Stimulated activated CD8-positive, alpha-beta memory T cell treated with anti-CD3 and anti-CD28 coated beads, Interleukin-12 subunit alpha, Interleukin-12 subunit beta, amount 100 ng/mL, for 4 hours (primary cell): ENCODE measurements at places on chromosomes 3 and 15.

DNA sequence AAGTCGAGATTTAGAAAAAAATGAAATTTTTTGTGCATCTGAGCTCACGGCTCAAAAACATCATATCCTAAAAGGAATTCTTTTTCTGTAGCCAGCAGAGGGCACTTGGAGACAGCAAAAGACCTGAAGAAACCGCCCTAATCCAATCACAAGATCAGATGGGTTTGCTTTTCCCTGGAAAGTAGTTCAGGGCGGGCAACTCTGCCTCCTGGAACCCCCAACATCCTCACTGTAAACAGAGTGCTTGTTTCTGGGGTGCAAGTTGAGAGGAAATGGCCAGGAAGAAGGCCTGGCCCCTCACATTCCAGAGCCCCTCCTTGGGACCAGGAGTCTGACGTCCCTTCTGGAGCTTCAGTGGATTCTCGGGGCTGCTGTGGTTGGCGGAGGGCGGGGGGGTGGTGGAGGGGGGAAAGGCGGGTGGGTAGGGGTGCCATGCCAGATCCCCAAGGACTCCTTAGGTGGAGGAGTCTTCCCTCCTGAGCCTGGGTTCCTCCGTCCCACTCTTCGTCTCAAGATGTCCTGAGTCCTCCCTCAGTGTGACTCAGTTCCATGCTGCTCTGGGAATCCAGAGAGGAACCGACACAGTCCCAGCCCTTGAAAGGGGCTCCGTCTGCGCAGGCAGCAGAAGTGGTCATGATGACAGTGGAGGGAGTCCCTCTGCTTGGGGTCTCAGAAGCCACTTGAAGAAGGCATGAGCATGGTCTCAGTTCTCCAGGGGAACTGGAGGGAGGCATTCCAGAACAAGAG, 35.9 kb downstream of the CCK start:
- no peak for DNase-seq

GRCh38 chr3:156304406-156304805, 184.0 kb downstream of the KCNAB1 start:
- no peak for DNase-seq

DNA sequence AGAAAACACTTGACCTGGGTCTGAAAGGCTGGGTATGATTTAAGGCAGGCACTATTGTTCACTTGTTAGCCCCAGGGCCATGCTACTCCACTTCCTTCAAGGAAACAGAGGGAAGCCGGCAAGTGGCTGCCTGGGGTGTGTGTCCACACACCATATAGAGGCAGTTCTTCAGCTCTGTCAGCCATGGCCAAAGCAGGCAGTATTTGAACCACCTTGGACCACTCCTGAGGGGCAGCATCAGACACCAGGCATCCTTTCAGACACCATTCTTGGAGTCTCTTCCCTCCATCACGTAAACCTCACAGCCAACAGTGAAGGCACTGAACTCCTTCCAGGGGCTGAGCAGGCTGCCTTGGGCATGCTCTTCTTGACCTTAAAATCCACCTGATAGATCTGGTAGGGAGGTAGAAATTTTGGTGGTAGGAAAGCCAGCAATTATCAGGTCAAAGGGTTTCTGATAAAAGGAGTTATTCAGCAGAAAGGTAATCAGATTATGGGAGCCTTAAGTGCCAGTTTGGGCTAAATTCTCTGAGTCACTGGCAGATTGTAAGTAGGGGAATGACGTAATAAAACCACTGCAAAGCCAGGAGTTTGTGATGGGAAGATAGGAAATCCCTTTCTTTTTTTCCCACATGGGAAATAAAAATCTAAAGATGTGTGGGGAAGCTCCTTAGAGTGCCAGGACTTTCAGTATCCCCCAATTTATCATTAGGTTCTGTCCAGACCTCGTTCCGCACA, 20.2 kb downstream of the TGFBR2 start:
- no peak for DNase-seq

GRCh38 chr3:58666683-58667082, at the start of gene FAM3D:
Gene FAM3D, minus strand, starts transcription at chr3:58666774. Its CDS starts 11,211 bp downstream, at chr3:58655563.
- no peak for DNase-seq

DNA sequence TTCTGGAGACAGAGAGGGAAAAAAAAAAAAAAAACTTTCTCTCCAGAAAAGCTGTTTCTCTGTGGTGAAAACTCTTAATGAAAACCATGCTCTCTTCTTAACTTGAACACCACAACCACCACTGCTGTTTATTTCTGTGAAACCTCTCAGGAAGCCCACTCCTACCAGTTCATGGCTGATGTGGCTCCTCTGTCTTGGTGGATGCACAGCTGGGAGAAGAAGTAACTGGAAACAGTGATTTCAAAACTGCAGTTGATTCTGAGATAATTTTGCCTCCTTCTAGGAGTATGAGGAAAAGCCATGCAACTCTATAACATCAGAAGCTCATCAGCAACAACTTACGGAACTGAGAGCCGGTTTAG, 40.2 kb upstream of the PYGO1 start:
- DNase-seq: no peak

DNA sequence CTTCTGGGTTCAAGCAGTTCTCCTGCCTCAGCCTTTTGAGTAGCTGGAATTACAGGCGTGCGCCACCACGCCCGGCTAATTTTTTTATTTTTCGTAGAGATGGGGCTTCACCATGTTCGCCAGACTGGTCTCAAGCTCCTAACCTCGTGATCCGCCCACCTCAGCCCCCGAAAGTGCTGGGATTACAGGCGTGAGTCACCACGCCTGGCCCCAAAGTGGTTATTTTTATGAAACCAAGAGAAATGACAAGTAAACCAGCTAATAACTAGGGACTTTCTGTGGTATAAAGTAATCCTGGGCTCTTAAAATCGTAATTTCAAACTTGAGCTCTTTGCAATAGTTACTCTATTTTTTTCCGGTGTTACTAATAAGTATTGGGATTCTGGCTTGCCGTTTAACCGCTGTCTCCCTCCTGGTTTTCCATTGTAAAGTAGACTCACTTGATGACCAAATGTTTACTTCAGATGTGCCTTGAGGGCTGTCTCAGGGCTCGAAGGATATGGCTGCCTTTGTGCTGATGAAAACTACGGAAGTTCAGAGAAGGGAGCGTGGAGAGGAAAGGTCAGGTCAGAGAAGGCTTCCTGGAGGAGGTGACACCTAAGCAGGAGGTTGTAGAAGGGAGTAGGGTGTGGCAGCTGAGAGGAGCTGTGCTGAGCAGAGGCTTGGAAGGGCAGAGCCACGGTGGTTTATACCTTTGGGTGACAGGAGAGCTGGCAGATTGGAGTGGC, 4.2 kb downstream of the ZSCAN2 start:
- peak; percentile 34 for DNase-seq

GRCh38 chr3:185646382-185647133, 60.5 kb downstream of the SENP2 start:
- no peak for DNase-seq

- DNase-seq: no peak
These were observed 48.6 kb downstream of the IMPG2 start for GRCh38 chr3:101271728-101272127.

GRCh38 chr15:67691450-67691849, 133.9 kb upstream of the SKOR1 start:
- no peak for DNase-seq

GRCh38 chr15:69706353-69707097, 253.9 kb downstream of the RPLP1 start:
- no peak for DNase-seq

DNA sequence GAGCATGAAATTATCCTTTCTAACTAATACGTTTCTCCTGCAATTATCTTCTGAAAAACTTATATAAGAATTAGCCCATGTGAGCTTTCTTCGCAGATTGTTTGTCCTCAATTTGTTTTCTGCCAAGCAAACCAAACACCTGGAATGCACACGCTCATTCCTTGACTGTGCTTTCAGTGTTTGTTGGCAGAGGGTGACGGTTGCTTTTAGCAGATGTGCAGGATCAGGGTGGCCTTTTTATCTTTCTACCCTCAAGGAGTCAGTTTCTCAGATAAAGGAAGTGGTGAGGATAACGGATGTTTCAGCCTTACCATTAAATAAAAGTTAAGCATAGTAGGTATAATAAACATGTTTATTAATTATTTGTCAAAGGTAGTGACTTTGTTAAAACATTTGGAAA, 15.2 kb downstream of the ARPP21 start:
- no peak for DNase-seq

DNA sequence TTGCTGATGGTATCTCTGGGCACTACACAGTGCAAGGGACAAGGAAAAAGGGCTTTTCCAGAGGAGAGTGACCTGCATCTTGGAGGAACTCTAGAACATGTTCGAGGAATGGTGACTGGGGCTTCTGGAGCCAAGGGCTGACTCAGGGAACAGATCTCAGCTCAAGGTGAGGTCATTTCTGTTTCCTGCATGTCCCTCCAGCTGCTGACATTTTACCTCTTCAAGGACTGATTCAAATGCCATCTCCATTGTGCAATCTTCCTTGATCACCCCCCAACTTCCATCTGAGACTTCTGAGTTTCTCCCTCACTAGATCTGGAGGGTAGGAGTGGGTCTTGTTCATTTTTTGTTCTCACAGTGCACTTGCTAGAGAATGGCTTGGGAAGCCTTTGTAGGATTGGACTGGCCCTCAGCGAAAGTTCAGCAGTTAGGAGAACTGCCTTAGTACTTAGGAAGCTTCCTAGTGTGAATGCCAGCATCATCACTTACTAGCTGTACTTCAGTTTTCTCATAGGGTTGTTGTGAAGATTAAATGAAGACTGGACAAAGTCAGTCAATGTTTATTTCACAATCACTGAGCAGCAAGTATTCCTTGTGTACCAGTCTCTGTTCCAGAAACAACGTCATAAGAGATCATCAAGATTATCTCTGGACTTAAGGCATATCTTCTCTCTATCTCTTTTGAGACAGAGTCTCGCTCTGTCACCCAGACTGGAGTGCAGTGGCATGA, 2.6 kb upstream of the IDH3A start:
- no peak for DNase-seq

DNA sequence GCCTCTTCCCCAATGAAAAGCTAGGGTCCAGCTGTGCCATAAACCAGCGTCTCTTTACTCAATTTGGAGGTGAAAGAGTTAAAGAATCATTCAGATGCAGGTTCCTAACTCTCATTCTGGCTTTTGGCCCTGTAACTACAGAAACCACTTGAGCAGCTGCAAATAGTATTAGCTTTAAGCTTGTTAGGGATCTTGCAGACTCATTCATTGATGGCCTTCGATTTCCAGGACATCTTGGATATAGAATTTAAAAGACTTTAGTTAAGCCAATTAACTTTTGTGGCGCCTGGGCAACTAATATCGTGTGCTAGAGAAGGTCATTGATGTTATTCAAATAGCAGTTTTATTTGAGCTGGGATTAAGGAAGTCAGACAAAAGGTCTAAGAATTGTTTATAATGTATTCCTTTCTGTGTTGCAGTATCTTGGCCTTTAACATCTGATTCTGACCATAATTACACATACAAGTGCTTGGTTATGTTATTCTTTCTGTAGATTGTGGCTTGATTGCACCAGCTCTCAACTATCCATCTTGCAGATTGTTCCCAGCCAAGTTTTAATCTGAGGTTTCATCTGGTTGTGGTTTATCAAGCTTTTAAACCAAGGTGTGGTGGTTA, 185.3 kb downstream of the CACNA2D3 start:
- no peak for DNase-seq

GRCh38 chr3:162338514-162338913, 841.9 kb downstream of the OTOL1 start:
- no peak for DNase-seq

- DNase-seq: no peak
These were observed 14.5 kb downstream of the SETD2 start for GRCh38 chr3:47149339-47149933.

DNA sequence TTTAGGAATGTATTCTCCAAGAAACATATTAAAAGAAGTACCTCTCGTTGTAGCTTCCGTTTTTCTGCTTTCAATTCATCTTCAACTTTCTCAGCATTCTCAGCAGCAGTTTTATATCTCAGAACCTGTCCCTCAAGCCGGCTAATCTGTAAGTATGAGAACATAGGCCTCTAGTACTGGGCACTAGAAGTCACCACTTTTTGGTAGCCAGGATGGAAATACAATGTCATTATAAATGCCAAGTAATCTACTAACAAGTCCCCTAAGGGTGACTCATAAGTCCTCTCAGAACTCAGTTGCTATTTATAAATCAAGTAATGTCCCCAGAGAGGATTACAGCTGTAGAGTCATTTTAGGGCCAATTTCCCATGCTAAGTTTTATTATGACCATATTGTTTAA, 61.1 kb downstream of the MLH1 start:
- DNase-seq: no peak

DNA sequence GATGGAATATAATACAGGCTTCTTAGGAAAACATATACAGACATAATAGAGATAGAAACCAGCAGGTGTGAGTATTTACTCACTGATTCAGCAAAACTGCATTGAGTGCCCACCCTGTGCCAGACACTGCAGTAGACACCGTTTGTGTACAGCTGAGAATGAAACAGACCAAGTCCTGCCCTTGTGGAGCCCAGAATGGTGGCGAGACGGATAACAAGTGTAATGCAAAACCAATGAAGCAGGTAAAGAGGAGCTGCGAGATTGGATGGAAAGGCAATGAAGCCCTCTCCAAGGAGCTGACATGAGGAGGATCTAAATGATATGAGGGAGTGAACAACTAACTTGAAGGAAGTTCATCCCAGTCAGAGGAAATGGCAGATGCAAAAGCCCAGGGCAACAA, 256.4 kb downstream of the MEX3B start:
- DNase-seq: no peak

- no peak for DNase-seq
These were observed 19.9 kb downstream of the TTC21A start for GRCh38 chr3:39127269-39127907.

DNA sequence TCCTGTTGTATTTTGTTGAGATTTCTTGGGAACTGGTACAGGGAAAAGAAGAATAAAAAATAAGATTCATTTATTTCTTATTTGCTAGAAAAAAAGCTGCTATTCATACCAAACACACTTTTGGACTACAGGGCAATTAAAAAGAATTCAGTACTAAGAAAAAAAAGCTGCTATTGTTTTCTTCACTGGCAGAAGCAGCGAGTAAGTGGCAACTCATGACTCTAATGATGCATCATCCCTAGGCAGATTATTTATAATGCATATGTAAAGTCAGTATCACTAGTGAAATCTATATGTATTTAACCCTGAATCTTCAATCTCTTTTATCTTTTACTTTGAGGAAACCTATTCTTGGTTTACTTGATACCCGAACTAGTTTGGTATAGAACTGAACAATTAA, 15.2 kb downstream of the PFN2 start:
- DNase-seq: no peak

- no peak for DNase-seq
These were observed 73.5 kb downstream of the ATP10A start for GRCh38 chr15:25789616-25789999.

GRCh38 chr15:62505762-62506161, 340.7 kb upstream of the C2CD4B start:
- DNase-seq: no peak

GRCh38 chr3:66822186-66823008, 175.7 kb upstream of the KBTBD8 start:
- DNase-seq: peak; percentile 13

- no peak for DNase-seq
These were observed 36.0 kb downstream of the TM2D3 start for GRCh38 chr15:101615986-101616848.
